ENCODE measurements at places on chromosomes 4 and X.

DNA sequence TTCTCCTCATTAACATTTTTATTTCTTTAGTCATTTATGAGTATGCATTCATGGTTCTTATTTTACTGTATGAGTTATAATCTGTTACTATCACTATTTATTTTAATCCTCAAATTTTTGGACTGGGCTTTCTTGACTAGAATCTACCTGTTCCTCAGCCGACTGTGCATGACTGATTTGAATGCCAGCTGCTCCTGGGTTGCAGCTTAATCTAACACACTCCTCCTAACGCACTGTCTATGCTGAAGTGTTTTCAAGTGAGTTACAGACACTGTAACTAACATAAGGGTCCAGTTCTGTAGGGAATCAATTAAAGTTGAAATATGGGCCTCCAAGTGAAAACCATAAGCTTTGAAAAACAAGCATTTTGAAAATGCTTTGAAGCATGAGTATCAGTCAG is 137.4 kb upstream of the ARSJ start:
- DNase-seq = no peak

- DNase-seq = no peak
These were observed 117.4 kb upstream of the LIMCH1 start for GRCh38 chr4:41420541-41420940.

GRCh38 chr4:90979556-90979955 is 852.4 kb downstream of the CCSER1 start:
- no peak for DNase-seq

DNA sequence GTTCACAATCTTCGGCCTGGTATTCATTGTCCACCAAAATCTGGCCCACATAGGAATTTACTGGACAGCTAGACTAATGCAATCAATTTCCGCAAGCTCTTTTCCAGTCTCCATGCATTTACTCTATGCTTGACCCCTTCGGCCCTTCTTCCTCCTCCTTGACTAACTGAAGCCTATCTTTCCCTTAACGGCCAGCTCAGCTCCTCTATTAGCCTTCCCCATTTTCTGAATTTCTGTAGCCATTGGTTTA is 1.2 kb upstream of the PHKA2 start:
- DNase-seq = peak; percentile 26

GRCh38 chr4:53141308-53141707 is 224.6 kb downstream of the SCFD2 start:
- no peak for DNase-seq

All from MV-4-11 (cell line).